ENCODE measurements at places on chromosomes 2 and 18.

DNA sequence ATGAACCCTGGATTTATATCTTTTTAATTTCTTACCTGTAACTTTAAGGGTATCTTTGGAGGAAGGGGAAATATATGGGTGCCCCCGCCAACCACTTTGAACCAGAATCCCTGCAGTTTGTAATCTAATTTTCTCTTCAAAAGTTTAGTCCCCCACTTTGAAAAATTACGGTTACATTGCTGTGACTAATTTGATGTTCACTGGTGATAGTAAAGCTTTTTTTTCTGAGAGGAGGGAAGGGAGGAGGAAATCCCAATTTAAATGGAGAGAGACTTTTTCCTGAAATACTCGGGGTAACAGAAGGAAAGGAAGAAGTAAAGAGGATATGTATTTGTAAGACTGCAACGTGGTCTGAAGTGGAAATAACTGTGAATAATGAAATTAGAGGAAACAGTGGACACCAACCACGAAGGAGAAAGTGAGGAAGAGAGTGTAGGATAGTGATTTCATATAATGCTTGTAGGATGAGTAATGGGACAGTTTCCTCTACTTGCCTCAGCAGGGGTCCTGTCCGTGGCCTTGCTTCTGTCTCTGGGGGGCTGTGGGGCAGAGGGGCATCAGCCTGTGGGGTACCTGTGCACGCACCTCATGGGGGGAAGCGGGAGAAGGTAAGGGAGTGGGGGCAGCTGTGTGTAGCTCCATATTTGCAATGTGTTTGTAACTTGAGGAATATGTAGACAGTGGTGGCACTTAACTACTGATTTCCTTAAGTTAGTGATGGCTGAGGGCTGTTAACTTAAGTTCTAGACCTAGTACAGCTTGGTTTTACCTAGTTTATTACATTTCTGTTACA, 161.1 kb downstream of the LTBP1 start:
- no peak for DNase-seq

DNA sequence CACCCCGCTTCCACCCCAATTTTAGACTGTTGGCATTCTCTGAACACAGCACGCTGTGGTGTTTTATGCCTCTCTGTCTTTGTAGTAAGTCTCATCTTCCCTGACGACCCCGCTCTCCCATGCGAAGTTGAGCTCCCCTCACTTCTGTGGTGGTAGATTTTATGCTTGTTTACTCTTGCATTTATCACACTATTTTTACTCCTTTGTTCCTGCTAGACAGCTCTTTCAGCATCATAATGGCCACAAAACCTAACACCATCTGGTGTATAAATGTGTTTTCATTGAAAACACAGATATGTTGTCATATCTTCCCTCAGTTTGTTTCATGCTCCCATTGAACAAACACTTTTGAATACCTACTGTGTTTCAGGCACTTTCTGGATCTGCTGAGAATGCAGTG, 57.1 kb downstream of the PKP4 start:
- no peak for DNase-seq

DNA sequence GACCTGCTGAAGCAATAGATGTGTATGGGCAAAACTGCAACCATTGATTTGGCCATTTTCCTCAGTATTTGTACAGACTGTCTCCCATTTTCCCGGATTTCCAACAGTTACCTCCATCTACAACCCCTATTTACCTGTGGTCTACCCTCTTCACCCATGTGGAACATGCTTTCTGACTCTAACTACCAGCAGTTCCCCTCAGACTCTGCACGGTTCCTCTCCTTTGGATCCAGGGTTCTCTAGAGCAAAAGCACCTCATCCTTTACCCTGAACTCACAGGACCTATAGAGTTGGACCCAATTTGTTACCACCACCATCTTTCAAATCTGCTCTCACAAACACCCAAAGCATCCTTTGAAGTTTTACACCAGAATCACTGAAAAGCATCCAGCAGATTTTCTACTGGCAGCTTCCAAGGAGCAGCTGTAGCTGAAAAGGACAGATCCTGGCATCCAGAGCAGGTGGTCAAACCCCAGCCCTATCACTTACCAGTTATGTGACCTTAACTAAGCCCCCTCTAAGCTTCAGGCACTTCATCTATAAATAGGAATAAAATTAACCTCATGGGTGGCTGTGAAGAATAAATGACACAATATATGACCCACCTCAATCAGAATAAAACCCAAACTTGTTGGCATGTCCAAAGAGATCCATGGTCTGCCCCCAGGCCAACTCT, 15.3 kb downstream of the CYTIP start:
- no peak for DNase-seq

GRCh38 chr2:85995648-85996529, 107.1 kb upstream of the ST3GAL5 start:
- DNase-seq, result no peak

DNA sequence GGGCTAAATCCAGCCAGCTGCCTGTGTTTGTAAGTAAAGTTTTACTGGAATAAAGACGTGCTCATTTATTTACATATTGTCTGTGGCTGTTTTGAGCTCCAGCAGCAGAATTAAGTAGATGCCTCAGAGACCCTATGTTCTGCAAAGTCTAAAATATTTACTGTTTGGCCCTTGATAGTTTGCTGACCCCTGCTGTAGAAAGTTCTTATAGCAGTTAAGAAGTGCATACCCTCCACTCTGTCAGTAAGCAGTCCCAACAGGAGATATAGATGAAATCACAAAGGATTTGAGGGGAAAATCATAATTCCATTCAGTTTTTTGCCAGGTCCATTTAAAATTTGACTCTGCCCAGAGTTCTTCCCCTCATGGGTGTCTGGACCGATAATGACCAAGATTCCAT, 50.1 kb upstream of the ITM2C start:
- no peak for DNase-seq

DNA sequence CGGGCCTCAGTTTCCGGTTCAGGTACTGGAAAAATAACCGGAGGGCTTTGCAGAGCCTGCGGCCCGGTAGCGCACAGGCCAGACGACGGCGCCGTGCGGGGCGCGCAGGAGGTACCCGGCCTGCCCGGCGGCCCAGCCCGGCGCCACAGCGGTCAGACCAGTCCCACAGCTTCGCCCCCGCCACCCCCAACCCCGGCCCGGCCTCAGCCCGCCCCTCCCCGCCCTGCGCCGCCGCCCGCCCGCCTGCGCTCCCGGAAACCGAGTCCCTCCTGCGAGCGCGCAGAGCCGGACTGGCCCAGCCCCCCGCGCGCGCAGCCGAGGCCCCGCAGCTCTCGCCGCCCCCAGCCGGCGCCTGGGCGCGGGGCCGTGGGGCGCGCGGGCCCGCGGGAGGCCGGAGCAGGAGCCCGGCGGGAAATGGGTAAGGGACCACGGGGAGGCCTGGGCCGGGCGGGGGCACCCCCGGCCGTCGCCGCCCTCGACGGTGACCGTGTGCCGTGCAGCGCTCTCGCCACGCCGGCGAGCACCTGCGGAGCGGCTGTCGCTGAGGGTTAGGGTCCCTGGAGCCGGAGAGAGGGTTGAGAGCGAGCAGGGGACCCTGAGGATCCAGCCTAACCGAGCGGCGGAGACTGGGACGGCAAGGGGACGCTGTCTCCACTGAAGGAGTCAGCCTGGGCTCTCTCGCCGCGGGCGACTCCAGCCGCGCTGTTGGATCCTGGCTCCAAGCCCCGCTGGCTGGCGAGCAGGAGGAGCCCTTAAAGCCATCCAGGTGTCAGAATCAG, 16.5 kb upstream of the PSD4 start:
- DNase-seq, result no peak

DNA sequence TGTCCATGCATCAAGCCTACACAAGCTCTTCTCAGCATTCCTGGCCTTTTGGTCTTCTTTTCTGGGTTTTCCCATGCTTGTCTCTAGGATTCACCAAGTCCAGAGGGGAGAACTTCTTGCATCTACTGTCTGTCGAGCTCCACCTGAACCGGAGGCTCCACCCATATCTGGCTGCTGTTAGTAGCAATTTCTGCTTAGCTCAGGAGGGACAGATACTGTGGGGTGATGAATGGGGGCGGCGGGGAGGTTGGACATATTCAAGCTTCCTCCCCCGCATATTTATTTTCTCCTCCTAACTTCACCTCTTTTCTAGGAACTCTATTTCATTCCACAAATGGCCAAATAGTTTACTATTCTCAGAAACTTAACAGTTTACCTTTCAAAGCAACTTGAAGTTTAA, 163.5 kb downstream of the PTH2R start:
- no peak for DNase-seq

GRCh38 chr2:13558368-13558767, 841.6 kb downstream of the TRIB2 start:
- DNase-seq, result no peak

DNA sequence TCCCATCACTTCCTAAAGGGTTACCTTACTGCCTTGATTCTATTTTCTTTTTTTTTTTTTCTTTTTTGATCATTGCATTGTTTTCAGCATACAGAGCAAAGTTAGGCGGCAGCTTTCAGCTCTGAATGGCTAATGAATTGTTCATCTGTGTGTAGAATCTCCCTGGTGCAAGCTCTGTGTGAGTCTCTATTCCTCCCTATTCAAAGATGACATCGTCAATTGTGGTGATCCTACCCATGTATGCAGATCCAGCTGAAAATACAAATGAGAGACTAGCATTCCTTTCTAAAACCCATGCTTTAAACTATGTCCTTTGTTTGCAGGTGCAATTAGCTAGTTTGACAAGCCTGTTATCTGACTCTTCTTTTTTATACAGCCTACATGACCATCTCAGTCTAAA, 539.0 kb downstream of the ARHGAP15 start:
- no peak for DNase-seq

DNA sequence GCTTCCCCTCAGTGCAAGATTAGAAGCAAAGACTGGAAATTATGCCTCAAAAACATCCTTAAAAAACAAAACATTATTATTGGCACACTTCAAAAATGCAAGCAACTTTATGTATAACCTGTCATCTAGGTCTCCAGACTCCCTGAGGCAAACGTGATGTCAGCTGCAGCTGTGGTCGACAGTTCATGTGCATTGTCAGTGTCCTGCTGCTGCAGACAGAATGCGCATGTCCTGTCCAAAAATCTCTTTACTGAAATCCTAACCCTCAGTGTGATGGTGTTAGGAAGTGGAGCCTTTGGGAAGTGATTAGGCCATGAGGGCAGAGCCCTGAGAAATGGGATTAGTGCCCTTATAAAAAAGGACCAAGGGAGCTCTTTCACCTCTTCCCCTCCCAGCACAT, 126.9 kb downstream of the CYRIA start:
- DNase-seq, result no peak

DNA sequence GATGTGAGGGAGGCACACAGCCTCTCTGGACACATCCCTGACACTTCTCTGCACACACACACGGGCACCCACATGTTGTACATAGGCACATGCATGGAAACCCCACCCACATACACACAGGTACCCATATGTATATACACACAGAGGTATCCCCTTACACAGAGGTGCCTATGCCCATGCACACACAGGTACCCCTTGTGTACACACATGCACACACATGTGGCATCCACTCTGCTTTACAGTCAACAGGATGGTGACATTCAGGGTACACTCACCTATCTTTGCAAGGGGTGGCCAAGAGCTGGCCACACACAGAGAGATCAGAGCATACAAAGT, 59.5 kb downstream of the FAM168B start:
- no peak for DNase-seq

DNA sequence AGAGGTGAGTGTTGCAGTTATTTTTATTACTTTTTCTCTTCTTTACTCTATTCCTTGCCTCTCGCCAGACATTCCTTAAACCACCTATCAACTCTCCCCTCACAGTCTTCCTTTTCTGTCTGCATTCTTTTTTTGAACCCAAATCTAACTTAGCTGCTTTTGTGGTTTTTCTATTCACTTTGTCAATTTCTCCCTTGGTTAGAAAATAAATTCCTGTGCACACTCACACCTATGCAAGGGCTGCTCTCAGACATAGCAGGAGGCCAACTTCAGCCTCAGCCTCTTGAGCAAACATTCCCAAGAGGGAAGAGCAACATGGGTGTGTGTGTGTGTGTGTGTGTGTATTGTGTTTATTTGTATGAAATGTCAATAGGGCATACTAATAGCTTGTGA, 808.6 kb downstream of the RNF144A start:
- DNase-seq, result no peak

DNA sequence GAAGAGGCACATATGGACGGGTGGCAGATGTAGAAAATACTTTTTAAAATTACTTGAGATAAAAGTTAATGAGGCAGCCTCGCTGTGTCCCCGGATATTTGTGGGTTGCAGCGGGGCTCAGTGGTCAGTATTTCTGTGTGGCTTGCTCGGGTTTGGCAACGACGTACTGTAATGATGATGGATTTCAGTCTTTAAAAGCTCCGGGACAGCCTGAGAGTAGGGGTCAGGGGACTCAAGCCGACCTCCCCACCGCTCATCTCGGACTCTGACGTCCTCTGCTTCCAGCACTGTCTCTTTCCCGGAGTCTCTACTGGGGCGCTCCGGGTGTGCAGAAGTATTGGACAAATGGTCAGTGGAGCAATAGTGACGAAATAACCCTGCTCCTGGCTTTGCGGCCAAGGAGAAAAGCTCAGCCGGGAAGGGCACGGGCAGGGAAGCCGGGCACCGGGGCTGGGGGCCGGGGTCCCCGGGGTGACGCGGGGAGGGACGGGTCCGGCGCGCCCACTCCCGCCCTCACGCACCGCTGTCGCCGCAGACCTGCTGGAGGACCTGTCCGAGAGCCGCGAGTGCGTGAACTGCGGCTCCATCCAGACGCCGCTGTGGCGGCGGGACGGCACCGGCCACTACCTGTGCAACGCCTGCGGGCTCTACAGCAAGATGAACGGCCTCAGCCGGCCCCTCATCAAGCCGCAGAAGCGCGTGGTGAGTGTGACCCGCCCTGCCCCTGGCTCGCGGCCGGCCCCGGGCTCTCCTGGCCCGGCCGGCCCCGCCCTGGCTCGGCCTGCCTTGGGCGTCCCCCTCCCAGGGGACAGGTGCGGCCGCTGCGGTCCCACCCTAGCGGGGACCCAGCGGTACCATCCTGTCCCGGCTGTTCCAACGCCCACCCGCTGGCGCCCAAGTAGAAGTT, 7.3 kb downstream of the GATA6 start:
- DNase-seq, result no peak

DNA sequence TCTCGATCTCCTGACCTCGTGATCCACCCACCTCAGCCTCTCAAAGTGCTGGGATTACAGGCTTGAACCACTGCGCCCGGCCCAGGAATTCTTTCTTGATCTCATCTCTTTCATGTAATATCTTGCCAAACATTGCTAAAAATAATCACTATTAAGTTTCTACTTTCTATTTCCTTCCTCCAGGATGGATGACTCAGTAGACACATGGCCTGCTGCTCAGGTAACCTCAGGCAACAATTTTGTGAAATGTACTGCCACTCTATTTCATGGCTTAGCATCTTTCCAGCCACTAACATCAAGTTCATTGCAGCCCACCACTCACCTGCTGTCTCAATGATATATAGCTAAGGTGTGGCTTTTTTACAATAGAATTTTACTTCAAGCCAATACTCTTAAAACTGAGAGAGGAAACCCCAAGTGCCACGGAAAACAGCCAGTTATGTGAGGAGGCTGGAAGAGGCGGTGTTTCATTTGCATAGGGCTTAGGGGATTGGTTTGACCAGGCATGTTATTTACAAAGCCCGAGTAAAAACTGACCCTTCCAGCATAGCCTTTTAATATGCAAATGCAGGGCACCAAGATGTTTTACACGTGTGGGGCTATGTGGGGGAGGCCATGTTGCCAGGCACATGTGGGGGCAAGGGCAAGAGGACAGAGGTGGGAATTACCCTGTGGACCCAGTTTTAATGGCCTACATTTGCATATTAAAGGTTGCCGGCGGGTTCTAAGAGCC, 11.3 kb upstream of the SUMO1 start:
- DNase-seq, result no peak
